ENCODE measurements at places on chromosomes 6 and 20.

- DNase-seq = no peak
These were observed 40.2 kb downstream of the RALY start for GRCh38 chr20:34033903-34034302.

DNA sequence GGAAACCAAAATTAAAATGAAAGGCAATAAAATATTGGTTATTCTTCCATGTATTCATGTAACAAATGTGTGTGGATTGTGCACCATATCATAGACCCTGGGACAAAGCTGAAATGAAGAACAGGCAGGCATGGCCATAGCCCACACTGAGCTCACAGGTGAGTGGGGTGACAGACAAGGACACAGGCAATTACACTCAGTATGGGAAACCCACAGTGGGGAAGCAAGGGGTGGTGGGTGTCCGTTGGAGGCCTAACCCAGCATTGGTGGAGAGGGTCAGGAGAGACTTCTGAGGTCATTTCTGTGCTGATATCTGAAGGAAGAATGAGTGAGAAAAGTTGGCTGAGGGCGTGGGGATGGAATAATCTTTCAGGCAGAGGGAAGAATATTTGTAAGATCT, 47.6 kb upstream of the MAP3K4 start:
- DNase-seq = no peak

DNA sequence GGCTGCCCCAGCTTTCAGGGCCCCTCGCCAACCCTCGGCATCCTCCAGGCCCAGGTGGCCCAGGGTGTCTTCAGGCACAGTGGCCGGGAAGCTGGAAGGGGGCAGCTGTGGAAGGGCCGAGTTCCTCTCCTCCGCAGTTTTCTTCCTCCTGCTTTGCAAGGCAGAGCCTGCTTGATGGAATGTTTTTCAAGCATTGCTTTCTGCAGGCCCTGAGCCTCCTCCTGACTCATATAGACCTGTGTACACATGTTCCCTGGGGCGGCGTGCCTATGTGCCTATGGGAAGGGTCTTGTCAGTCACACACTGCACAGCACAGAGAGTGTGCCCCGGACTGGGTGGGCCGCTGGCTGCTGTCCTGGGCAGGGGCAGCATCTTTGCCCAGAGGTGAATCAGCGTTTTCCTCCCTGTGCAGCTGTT, 107.5 kb downstream of the ERMARD start:
- no peak for DNase-seq

GRCh38 chr20:50272724-50273446, 82.3 kb downstream of the CEBPB start:
- no peak for DNase-seq

DNA sequence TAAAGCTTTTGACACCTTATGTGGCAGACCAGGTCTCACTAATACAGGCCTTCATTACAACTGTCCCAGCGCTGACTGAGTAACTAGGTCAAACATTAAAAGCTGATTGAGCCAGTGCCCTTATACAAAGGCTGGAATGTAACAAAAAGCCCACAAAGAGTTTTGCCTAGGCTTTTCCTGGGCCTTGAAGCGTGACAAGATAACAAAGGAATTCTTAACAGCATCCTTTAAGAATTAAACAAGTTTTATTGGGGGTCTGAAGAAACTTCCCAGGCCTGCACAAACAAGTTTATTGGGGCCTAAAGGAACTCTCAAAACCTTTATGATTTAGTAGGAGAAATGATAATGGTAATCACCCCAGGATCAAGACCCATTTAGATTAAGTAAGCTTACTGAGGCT, 267.6 kb upstream of the FAM83B start:
- no peak for DNase-seq

All from ovary (tissue), 10 donors.